ENCODE measurements at places on chromosomes 11 and 22.

- DNase-seq, result no peak
Measured at GRCh38 chr11:99432677-99433076, 411.9 kb downstream of the CNTN5 start.

GRCh38 chr11:117095284-117096161 is 2.7 kb downstream of the SIK3 start:
- DNase-seq, result no peak

DNA sequence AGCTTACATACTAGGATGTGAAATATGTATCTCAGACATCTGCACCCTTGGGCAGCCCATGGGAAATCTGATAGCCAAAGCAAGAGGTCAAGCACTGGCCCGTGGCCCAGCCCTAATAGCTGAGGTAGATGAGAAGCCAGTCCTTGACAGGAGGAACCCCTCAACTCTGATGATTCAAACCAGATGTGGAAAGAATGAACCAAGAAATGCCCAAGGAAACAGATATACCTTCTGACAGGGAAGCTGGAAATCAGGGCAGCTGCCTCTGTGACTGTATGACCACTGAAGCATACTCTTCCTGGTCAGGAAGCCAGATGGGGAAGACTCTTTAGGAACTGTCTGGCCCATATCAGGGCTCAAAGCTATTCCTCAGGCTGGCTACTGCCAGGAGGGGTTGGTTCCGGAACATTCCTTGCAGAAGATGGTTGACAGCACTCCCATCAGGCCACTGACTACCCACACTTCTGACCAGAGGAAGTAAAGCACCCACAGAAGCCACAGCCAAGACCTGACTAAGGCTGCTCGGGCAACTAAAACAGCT is 124.2 kb downstream of the SWAP70 start:
- no peak for DNase-seq

DNA sequence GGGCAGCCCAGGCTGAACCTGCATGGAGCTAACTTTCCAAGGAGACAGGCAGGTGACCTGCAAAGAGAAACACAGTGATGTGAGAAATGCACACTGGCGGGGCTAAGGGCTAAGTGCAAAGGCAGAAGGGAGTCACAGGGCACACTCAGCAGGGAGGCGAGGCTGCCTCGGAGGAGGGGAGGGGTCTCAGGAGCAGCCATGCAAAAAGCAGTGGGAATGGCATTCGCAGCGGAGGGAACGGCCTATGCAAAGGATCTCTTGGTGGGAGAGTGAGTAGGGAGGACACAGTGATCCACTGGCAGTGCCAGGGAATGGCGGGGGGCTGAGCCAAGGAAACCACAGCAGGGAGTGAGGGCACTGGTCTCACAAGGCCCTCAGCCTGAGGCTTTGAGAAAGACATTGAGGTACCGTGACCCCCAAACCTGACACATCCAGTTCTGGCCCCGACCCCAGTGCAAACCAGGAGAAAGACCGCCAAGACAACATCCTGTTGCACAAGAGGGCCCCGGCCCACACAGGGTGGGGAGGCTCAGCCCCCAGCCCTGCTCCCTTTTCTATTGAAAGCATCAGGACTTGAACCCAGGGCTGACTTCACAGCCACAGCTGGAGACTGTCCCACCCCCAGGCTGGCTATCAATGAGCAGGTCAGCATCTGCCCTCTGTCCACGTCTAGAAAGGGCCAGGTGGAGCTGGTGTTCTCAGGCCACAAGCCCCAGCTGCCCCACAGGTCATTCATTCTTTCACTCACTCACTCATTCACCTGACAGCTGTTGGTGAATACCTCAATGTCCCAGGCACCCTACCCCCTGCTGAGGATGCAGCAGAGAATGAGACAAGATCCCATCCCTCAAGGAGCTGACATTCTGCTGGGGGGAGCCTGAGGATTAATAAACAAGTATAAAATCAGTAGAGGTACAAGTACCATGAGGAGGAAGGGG is 50.7 kb downstream of the IGLL1 start:
- no peak for DNase-seq

GRCh38 chr11:60974726-60975125 is 3.2 kb downstream of the CD6 start:
- no peak for DNase-seq

DNA sequence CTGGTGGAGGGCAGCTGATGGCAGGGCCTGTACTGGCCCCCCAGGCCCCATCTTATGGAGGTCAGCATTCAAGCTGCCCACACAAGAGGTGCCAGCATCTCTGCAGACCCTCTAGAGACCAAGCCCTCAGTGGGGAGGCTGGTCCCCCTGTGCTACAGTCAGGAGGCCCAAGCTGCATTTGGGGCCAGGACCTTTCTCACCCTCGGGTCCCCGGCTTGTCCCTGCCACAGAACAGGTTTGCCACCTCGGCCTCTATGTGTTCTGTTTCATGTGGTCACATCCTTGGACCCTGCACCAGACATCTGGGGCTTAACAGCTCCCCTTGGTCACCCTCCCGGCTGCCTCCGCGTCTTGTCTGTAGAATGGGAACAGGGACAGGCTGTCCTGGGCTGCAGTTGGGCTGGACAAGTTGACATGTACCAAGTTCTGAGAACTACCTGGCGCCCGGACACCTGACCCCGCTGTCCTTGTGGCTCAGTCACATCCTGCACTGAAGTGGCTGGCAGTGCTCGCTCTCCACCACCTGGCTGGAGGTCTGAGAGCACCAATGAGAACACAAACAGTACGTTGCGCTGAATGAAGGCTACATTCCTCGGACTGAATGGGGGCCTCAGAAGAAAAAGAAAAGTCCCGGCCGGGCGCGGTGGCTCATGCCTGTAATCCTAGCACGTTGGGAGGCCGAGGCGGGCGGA is 2.7 kb upstream of the PLXNB2 start:
- no peak for DNase-seq

DNA sequence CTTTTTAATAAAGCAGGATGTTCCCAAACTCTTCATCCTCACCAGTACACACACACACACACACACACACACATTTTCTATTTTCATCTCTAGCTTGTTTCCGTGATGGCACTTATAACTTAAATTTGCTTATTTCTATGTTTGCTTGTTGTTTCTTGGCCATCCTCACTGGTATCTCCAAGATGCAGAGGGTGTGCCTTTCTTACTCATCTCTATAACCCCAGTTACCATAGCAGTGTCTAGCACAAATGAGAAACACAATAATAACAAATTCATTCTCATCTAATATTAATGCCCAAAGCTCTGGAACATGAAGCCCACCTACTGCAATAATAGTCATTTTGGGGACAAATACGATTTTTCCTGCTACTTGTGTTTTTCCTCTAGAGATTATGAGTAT is 156.3 kb downstream of the GRM5 start:
- no peak for DNase-seq

GRCh38 chr11:130947889-130948288 is 31.6 kb upstream of the SNX19 start:
- DNase-seq, result no peak

GRCh38 chr11:86360775-86361395 is 13.8 kb upstream of the CCDC81 start:
- no peak for DNase-seq

GRCh38 chr11:23405350-23405937 is 545.2 kb upstream of the CCDC179 start:
- DNase-seq, result no peak

DNA sequence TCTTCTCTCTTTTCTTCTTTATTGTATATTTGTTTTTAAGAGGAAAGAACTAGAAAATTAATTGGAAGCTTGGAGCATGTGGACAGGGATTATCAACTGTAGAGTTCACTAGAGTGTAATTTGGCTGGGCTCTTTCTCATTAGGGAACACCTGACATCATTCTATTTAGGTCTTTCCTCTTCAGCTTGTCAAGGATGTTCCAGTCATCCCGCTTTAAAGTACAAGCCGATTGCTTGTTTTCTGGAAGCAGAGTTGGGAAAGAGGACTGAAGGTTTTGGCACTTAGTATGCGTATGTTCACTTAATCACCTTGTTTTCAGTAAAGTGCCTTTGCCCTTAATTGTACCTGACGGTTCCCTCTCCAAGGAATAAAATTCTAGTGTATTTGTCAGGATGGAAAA is 111.6 kb downstream of the WNT11 start:
- no peak for DNase-seq

GRCh38 chr11:128662076-128662475 is 31.8 kb upstream of the FLI1 start:
- no peak for DNase-seq

All from GM12891 (cell line).